ENCODE measurements at places on chromosomes 2 and 18. TPM values are rescaled to one million over a fixed set of nuclear protein-coding genes. Genes with fewer than 3 reads are reported as not detected.

Gene SKOR2
- not detected for total RNA-seq

Gene QPCT
- total RNA-seq: 1.2 TPM

Gene IL1R2
- total RNA-seq: 2.5 TPM

Gene ERMN
- not detected for total RNA-seq

Gene UGT1A8
- not detected for total RNA-seq

GRCh38 chr18:76410660-76411417 lies 84.2 kb downstream of the ZNF516 start:
- DNase-seq: no peak

GRCh38 chr2:4873876-4874593 lies 818.1 kb upstream of the SOX11 start:
- DNase-seq: no peak

DNA sequence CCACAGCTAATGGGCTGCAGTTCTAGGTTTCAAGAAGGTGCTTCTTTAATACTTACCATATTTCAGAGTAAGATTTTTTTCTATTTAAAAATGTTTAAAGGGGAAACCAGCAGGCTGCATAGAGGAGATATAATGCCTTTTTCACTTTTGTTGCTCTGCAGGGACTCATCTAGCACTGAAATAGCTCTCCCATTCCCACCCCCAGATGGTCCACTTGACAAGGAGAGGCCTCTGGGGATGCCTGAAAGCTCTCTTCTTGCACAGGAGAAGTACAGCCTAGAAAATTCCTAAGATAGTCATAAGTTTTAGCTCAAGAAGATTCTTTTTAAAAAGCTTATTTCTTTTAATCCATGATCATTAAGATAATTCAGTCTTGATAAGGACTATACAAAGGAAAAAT lies 126.4 kb downstream of the CDH2 start:
- DNase-seq: no peak

- no peak for DNase-seq
These were observed 782.3 kb downstream of the GALR1 start for GRCh38 chr18:78031991-78032390.

- no peak for DNase-seq
These were observed 45.5 kb downstream of the KCTD1 start for GRCh38 chr18:26502823-26503222.

- DNase-seq: no peak
These were observed 877 bp downstream of the INHBB start for GRCh38 chr2:120346667-120347358.

- no peak for DNase-seq
These were observed 86.7 kb downstream of the IRS1 start for GRCh38 chr2:226712941-226713340.

GRCh38 chr2:16400127-16400623 lies 265.5 kb downstream of the CYRIA start:
- no peak for DNase-seq

GRCh38 chr2:101219246-101219645 lies 33.4 kb upstream of the CNOT11 start:
- DNase-seq: no peak

- no peak for DNase-seq
These were observed 26.1 kb upstream of the ACVR2A start for GRCh38 chr2:147818741-147819140.

- DNase-seq: no peak
These were observed 458.3 kb upstream of the CELF4 start for GRCh38 chr18:38023871-38024270.

All from esophagus muscularis mucosa (tissue), 4 donors.